ENCODE measurements at places on chromosomes 3 and 15. TPM values are rescaled to one million over a fixed set of nuclear protein-coding genes. Genes with fewer than 3 reads are reported as not detected.

The ACTC1 gene
- 4.8 TPM for total RNA-seq

The UPK1B gene
- total RNA-seq = not detected

The MST1 gene
- total RNA-seq = 103 TPM

The TP63 gene
- 28.6 TPM for total RNA-seq

The AP3B2 gene
- 2.5 TPM for total RNA-seq

The SPINT1 gene
- total RNA-seq = 147 TPM

The DPPA2 gene
- 1.4 TPM for total RNA-seq

GRCh38 chr3:3172627-3173026 is 6.9 kb downstream of the CRBN start:
- H3K36me3 ChIP-seq = peaks cover 17% of the 10 kb centered on the region
- DNase-seq = no peak
- H3K27ac ChIP-seq = no peak overlapping the region
- no peaks in the 10 kb centered on the region for H3K27me3 ChIP-seq

GRCh38 chr15:70197945-70198361 is 100.2 kb upstream of the TLE3 start:
- peak overlapping the region; percentile 34 for H3K27ac ChIP-seq
- H3K4me1 ChIP-seq = peaks cover 74% of the 10 kb centered on the region
- no peak for DNase-seq
- H3K27me3 ChIP-seq = no peaks in the 10 kb centered on the region

DNA sequence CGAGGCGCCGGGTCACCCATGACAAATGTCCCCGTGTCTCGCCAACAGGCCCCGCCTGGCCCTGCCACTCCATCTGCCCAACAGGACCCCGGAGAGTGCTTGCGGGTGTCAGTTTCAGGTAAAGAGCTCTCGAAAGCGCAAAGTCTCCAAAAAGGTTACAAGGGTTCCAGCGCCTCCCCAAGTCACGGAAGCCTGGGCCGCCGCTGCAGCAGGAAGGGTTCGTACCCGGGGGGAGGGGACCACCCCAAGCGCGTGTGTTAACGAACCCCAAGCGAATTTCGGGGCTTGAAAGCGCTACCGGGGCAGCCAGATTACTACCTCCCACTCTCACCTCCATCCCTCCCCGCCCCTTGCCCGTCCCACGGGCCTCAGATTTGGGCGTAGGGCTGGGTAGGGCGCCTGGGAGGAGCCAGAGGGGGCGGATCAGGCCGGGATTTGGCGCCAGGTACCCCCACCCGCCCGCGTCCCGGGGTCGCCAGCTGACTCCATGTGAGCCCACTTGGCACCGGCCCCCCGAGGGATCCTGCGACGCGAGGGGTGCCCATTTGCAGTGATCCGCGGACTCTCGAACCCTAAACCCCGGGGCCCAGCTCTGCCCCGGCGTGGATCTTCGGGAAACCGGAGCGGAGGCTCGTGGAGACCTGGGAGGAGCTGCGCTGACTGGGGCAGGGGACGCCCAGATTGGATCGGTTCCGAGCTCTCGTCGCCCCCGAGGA is 85.9 kb downstream of the NR2F2 start:
- H3K27ac ChIP-seq = no peak overlapping the region
- H3K4me1 ChIP-seq = peaks cover 18% of the 10 kb centered on the region
- peaks cover 98% of the 10 kb centered on the region for H3K27me3 ChIP-seq
- DNase-seq = no peak
- peak overlapping the region; percentile 56 for H3K4me3 ChIP-seq

DNA sequence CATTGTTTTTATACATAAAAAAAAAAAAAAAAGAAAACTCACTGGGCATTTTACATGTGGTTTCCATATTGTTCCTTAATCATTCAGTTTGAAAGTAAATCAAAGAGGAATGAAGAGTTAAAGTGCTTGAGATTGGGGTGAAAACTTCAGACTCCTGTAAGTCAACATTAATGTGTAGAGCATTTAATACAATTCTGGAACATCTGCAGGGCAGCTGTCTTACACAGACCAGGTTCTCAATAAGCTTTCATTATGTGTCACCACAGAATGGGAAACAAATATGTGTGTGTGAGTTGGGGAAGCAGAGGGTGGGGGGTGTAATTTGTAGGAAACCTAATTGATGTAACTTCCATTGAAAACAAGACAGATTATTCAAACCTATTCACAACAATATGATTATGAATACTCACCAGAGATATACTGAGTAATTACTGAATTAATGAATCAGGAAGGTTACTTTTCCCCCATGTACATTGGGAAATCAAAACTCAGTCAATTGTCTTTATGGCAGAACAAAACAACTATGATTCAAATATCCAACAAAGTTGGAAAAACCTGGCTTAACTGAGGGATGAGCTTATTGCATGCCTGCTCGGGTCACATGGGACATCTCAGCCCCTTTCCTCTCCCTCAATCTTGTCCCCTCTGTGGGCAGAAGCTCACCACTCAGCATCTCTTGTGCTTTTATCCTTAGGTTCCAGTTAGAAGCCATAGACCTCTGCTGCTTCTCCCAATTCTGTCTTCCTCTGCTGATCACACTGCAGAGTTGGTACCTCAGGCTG is 281.2 kb upstream of the THBS1 start:
- H3K4me3 ChIP-seq = no peak overlapping the region
- H3K27ac ChIP-seq = no peak overlapping the region
- peaks cover 21% of the 10 kb centered on the region for H3K4me1 ChIP-seq
- H3K27me3 ChIP-seq = no peaks in the 10 kb centered on the region

GRCh38 chr3:138861798-138862197 is 27.1 kb upstream of the PIK3CB start:
- no peak overlapping the region for H3K4me3 ChIP-seq
- H3K36me3 ChIP-seq = no peaks in the 10 kb centered on the region
- no peaks in the 10 kb centered on the region for H3K27me3 ChIP-seq

GRCh38 chr3:196203846-196204245 is 7.4 kb downstream of the ZDHHC19 start:
- peaks cover 32% of the 10 kb centered on the region for H3K27me3 ChIP-seq
- no peaks in the 10 kb centered on the region for H3K36me3 ChIP-seq
- no peak overlapping the region for H3K4me3 ChIP-seq
- H3K27ac ChIP-seq = no peak overlapping the region
- no peaks in the 10 kb centered on the region for H3K4me1 ChIP-seq

DNA sequence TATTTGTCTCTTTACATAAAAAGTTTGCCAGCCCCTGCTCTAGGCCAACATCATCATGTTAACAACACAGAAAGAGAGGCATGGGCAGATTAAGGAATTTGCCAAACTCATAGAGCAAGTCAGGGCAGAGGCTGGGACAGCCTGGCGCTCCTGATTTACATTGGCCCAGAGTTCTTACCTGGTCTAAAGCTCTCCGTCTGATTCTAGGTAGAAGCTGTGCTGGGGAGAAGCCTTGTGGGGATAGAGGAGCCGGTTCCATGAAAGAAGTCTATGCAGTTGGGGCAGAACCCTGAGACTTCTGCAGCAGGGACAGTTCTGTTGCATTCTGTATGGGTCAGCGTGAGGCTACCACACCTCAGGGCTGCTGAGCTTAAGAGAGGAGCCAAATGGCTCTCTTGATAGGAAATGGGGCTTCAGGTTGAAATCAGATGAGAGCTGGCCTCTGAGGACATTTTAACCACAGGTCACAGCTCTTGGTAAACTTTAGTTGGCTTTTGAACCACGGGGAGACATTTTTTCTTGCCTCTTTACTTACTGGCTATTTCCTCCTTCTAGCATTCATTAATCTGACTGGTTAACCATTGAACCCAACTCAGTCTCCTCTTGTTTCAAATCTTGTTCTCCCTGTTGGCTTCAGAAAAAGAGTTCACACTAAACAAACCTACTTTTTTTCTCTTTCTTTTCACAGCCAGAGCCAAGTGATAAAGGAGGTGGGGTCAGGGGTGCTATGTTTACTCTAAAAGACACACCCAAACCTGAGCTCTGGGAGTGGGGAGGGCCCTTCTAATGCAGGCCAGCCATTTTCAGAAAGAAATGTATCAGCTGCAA is 250.7 kb downstream of the OPA1 start:
- no peaks in the 10 kb centered on the region for H3K27me3 ChIP-seq
- no peaks in the 10 kb centered on the region for H3K36me3 ChIP-seq
- peak overlapping the region; percentile 71 for H3K27ac ChIP-seq
- peaks cover 23% of the 10 kb centered on the region for H3K4me1 ChIP-seq
- DNase-seq = no peak

GRCh38 chr3:39186692-39187151 is 5.7 kb downstream of the XIRP1 start:
- H3K27ac ChIP-seq = no peak overlapping the region
- H3K36me3 ChIP-seq = no peaks in the 10 kb centered on the region
- H3K4me3 ChIP-seq = no peak overlapping the region
- DNase-seq = no peak

- no peaks in the 10 kb centered on the region for H3K27me3 ChIP-seq
- no peak overlapping the region for H3K4me3 ChIP-seq
- no peak for DNase-seq
- no peak overlapping the region for H3K27ac ChIP-seq
- H3K36me3 ChIP-seq = no peaks in the 10 kb centered on the region
- H3K4me1 ChIP-seq = no peaks in the 10 kb centered on the region
These were observed 883.6 kb downstream of the SQOR start for GRCh38 chr15:46518381-46518780.

DNA sequence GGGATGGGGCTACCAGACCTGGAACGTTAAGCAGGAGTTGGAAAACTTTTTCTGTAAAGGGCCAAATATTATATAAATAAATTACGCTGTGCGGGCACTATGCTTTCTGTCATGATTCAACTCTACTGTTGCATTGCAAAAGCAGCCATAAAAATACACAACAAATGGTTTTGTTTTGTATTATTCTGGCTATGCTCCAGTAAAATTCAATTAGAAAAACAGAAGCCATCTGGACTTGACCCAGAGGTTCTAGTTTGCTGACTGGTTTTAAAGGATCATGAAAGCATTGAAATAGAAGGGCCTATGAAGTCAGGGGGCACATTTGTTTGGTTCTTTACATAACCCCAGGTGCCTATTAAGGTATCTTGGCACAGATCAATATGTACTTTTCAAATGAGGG is 647.4 kb upstream of the LMCD1 start:
- peaks cover 2% of the 10 kb centered on the region for H3K27me3 ChIP-seq
- no peak overlapping the region for H3K4me3 ChIP-seq

DNA sequence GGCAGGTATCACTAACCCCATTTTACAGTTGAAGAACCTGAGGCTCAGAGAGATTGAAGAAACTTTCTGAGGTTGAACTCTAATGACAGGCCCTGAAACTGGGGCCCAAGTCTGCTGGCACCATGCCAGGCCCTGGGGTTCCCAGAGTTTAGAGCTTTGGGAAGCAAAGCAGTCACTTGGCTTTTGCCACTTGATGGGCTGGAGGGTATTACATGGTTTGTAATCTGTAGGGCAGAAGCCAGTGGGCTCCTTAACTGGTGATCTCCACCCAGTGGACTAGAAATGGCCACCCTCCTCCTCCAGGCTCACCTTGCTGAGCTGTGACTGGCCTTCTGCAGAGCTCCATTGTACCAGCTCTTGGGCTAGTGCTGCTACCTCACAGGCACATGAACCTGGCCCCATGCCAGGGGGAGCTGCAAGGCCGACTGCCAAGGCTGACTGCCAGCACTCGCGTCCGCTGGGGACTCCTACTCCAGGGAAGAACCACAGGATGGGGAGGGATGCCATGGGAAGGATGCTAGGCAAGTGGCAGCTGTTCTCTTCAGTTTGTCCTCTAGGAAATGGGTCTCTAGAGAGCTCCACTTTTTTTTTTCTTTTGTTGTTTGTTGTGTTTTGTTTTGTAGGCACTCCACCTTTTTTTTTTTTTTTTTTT is 104.8 kb downstream of the ETFA start:
- H3K27me3 ChIP-seq = no peaks in the 10 kb centered on the region
- H3K4me3 ChIP-seq = no peak overlapping the region
- peak; percentile 73 for DNase-seq
- H3K27ac ChIP-seq = no peak overlapping the region

GRCh38 chr15:40908095-40908494 is 13.8 kb downstream of the VPS18 start:
- no peaks in the 10 kb centered on the region for H3K27me3 ChIP-seq
- H3K36me3 ChIP-seq = peaks cover 8% of the 10 kb centered on the region
- no peak overlapping the region for H3K4me3 ChIP-seq
- H3K4me1 ChIP-seq = peaks cover 27% of the 10 kb centered on the region

GRCh38 chr3:24137958-24138875 is 193.1 kb downstream of the NR1D2 start:
- peaks cover 2% of the 10 kb centered on the region for H3K27me3 ChIP-seq
- H3K4me1 ChIP-seq = peaks cover 21% of the 10 kb centered on the region
- no peak for DNase-seq
- H3K36me3 ChIP-seq = no peaks in the 10 kb centered on the region
- no peak overlapping the region for H3K4me3 ChIP-seq
- H3K27ac ChIP-seq = no peak overlapping the region

DNA sequence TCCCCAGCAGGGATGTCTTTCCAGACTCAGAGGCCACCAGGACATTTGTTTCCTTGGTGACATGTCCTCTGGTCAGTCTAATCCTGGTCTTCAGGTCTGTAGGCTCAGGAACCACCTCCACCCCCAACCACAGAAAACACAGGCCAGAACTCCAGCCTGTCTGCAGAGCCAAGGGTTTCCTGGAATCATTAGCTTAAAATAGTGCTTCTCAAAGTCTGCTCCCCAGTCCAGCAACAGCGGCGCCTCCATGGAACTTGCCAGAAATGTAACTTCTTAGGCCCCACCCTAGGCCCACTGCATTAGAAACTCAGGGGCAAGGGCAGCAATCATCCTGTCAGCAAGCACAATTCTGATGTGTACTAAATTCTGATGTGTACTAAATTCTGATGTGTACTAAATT is 20.0 kb downstream of the SLC28A1 start:
- H3K4me3 ChIP-seq = no peak overlapping the region
- no peaks in the 10 kb centered on the region for H3K27me3 ChIP-seq
- DNase-seq = no peak
- H3K4me1 ChIP-seq = peaks cover 3% of the 10 kb centered on the region

DNA sequence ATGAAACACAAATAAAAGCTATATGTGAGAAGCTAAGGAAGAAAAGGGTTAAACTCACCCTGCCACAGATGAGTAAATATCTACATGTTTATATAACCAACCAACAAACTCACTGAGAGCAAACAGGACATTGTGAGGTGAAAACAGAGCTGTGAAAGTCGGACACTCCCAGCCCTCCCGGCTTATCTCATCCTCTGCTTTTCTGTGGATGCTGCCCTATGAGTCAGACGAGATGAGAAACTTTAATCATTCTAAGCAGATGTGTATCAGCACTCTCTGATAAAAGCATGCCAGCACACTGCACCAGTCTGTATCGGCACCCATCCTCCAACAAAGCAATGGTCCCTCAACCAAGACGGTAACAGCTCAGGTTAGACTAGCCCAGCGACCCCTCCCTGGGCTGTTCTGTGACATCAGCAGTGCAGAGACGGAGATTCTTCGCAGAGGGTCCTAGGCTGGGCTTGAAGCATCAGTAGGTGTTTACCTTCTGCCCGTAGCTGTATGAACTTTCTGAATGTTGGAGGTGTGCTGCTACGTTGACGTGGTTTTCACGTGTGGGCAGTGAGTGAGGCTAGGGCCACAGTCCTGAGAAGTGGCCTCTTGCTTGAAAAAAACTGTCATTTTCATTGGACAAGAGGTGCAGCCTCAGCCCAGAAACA is 119.8 kb upstream of the ALDH1A3 start:
- no peak overlapping the region for H3K27ac ChIP-seq
- DNase-seq = no peak
- peaks cover 15% of the 10 kb centered on the region for H3K4me1 ChIP-seq
- no peaks in the 10 kb centered on the region for H3K36me3 ChIP-seq
- H3K27me3 ChIP-seq = peaks cover 17% of the 10 kb centered on the region

Measured in mesothelial cell of epicardium (in vitro differentiated cells).